ENCODE measurements at places on chromosomes 3 and 15.

DNA sequence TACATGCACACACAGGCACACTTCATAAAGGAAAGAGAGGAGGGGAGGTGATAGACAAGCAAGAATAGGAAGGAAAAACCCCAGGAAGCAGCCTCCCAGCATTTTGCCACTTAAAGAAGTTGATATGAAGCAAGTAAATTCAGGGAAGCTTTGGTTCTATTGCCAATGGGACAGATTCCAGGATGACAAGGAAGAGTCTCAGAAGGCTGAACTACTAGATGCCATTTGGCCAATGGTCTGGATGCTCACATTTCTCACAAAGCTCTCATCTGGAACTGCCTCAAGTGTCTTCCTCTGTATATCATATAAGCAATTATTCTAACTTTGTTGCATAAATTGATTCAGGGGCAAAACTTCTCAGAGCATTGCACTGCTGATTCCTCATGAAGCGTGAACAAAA is 78.8 kb upstream of the STRIT1 start:
- no peak for DNase-seq

DNA sequence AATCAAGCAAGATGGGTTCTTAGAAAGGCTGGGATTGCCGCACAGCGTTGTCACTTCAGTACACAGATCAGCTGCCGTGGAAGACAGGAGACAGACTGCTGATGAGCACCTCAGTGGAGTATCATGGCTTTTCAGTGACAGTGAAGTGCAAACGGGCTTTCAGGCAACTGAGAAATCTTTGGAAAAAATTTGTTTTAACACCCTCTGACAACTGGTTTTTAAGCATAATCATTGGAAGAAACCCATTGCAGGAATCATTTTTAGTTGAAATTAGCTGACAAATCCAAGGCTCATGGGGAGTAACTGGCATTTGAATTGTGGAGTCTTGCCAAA is 418.8 kb downstream of the OTOL1 start:
- DNase-seq = no peak

DNA sequence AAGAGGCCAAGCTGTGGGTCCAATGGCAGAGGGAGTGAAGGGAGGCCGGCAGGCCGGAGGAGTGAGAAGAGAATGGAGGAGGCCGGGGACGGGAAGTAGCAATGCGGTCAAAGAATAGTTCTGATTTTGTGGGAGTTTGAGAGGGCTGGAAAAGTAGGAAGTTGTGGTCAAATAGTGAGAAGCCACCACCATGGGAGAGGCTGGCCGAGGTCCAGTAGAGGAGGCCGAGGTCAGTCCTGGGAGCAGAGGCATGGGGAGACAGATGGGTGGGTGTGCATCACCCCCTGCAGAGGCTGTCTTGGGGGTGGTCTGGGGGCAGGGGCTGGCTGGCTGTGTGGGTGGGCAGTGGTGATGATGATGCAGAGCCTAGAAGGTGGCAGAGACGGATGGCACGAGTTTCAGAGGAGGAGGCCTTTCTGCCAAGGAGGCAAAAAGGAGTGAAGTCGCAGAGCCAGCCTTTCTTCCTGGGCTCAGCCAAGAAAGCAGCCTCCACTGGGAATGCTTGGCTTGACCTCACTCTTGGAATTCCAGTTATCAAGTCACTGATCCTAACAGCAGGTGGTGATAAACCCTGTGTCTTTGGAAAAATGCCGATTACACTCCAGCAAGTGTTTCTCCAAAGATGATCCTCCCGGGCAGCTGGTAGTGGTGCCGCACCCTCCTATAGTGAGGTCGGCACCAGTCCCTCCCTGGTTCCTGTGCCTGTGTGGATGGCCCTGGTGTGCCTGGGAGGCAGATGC is 57.3 kb downstream of the ARNT2 start:
- DNase-seq = no peak

DNA sequence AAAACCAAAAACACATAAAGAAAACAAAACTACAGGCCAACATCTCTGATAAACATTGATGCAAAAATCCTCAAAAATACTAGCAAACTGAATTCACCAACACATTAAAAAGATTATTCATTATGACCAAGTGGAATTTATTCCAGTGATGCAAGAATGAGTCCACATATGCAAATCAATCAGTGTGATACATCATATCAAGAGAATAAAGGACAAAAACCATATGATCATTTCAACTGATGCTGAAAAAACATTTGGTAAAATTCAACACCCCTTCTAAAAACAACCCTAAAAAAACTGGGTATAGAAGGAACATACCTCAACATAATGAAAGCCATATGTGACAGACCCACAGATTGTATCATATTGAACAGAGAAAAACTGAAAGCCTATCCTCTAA is 265.6 kb upstream of the DCBLD2 start:
- DNase-seq = no peak

GRCh38 chr3:11055496-11055895 is 62.9 kb downstream of the SLC6A1 start:
- no peak for DNase-seq

DNA sequence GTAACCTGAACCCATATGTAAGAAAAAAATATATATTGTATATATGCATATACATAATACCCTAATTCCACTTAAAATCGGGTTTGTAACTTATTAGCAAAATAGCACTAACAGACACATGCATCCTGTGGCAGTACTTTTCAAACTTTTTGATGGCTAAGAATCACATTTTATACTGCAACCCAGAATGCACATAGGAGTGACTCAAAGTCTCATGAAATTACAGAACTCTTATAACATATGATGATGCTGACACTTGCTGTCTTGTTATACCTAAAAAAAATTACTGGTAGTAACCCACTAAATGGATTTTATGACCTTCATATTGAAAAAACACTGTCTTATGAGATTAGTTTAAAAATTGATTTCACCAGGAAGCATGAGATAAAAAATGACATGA is 152.4 kb upstream of the FRMD4B start:
- no peak for DNase-seq

- no peak for DNase-seq
Measured at GRCh38 chr3:190209533-190209932, 88.8 kb upstream of the P3H2 start.

- no peak for DNase-seq
Measured at GRCh38 chr15:49122541-49123062, 32.8 kb downstream of the COPS2 start.

DNA sequence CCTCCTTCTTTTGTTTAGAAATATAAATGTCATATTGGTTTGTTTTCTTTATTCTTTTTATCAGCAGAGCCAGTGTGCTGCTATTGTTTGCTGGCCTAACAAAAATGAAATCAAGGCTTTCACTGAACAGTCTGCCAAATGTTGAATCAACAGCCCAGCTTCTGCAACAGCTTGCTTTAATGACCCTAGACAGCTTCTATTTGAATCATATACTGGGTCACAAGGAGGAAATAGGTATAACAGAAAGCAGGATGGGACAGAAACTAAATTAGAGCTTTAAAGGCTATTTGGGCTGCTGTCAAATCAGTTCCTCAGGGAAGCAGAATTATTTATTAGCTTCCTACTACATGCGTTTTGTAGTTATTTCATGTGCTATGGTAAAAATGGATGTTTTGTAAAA is 12.1 kb upstream of the DNAJC13 start:
- DNase-seq = no peak

DNA sequence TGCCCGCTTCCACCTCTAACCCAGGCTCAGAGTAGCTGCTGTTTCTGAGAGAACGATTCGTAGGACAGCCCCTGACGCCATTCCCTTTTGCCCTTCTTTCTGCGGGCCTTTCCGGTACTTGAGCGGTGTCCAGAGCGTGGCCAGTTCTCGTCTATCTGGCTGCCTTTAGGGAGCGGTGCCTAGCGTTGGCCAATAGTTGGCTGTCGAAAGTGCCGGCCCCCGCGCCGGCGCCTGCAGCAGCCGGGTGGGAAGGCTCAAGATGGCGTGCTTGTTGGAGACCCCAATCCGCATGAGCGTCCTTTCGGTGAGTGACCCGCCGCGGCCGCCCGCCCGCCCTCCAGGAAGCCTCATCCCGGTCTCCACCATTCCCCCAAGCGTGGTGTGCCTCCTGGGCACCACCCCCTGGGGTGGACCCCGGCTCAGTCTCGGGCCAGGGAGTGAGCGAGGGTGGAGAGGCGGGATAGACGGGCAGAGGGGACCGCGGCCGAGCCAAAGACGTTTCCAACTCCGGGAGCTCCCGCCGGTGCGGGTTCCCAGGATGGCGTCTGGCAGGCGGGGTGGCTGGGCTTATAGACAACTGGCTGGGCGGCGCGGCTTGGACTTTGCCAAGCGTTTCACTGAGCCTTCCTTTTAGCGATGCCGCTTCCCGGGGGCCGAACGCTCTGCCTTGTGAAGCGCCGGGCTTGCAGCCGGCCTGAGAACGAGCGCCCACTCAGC is at the start of gene ARMC8:
TSS of gene ARMC8 (plus strand) at position 6 of the 717 bp plus-strand sequence. CDS start at position 260, 254 bp downstream.
- DNase-seq = no peak

DNA sequence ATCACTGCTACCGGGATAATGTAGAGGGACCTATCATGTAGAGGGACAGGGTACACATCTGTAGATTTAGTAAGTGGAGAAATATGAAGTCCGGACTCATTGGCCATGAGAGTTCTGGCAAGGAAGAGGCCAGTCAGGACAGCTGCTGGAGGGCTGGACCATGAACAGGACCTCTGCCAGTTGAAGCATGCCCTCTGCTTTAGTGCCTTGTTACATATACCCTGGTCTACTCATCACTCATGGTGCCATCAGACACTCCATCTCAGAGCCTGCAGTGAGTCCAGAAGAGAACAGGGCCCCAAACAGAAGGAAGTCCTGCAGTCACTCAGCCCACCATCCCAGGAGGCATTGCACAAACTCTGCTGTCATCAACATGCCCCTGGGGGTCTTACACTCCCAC is 54.7 kb upstream of the CA12 start:
- no peak for DNase-seq

DNA sequence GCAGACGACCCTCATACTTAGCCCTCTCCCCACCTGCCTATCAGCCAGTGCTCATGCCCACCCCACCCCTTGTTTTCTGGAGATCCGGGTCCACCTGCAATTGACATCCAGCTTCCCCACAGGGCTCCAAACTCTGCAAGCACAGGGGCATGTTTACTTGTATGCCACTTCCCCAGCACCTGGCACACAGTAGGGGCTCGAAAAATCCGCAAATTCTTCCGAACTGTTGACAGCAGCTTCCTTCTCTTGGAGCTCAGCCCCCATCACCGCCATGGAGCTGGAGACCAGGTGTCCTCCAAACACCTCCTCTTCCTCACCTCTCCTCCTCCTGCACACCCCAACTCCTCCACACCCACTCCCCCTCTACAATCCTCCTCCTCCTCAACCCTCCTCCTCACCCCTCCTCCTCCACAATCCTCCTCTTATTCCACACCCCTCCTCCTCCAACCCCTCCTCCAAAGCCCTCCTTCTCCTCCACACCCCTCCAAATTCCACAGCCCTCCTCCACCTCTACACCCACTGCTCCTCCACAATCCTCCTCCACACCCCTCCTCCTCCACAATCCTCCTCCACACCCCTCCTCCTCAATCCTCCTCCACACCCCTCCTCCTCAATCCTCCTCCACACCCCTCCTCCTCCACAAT is 70.4 kb upstream of the BLM start:
- no peak for DNase-seq

GRCh38 chr15:101152914-101153313 is 98.9 kb downstream of the CHSY1 start:
- DNase-seq = no peak

DNA sequence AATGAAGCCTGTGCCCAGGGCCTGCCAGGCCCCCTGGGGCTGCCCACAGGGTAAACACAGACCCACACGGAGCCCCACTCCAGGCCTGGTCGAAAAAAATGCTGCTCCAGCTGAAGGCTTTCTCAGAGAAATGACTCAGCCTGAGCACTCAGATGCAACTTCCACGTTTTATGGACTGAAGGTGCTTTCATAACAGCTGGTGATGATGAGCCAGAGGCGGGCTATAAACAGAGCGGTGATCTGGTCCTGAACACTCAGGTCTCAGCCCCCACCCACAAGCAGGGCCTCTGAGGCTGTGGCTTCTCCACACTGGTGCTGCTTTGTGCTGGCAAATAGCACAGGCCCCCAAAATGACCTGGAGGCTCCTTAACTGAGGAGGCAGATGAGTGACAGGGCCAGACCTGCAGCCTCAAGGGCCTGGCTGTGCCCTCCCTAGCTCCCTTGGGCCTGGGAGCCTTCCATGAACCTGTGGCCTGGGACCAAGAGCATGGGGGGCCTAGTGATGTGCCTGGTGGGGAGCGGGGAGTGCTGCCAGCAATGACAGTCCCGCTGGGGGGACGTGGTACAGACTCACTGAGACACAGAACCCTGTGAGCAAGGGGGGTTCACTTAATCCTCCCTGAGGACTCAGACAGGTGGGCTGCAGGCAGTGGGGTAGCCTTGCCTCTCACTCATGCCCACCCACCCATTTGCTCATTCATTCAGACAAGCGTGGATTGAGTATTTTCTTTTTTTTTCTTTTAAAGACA is 23.0 kb upstream of the FURIN start:
- DNase-seq = peak; percentile 56

- no peak for DNase-seq
Measured at GRCh38 chr15:61314427-61314826, 85.3 kb upstream of the RORA start.

DNA sequence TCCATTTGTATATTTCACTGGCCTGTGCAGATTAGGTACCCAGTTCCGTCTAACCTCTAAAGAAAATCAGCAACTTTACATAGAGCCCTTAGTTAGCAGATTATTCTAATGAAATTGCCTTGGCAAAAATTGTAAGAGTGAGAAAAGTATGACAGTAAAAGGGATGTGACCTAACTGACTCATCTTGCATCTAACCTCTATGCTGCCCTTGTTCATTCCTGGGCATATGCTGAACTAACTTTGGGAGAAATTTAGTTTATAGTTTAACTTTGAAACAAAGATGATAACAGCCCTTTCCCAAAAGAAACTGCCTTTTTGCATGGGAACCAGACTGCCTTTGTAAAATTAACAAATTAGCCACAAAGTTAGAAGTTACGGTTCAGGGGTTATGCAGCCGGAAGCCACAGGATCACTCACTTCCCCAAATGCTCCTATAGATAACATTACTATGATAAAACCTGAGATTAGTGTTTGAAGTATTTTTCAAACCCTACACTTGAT is 839.8 kb upstream of the ALCAM start:
- DNase-seq = no peak

- DNase-seq = no peak
Measured at GRCh38 chr15:50315814-50316630, 39.0 kb downstream of the GABPB1 start.

DNA sequence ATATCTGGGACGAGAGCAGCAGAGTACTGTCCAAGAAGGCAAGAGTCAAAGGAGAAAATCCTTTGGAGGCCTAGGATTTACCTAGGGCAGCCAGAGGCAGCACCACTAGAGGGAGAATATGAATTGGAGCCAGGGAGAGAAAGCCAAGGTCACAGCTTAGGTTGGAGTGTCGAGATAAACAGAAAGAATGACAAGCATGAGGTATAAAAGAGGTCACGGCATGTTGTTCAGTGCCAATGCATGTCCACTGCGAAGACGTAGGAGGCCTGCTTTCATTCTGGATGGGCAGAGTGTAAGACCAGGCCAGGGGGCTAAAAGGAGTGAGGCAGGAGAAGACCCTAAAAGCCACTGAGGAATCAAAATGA is 47.2 kb downstream of the THBS1 start:
- DNase-seq = no peak
